ENCODE measurements at places on chromosomes 3 and 15.

- no peak for DNase-seq
Measured at GRCh38 chr3:108822123-108822897, at the start of gene TRAT1. TRAT1 (plus strand) TSS chr3:108822786; CDS start chr3:108822928, 142 bp downstream.

DNA sequence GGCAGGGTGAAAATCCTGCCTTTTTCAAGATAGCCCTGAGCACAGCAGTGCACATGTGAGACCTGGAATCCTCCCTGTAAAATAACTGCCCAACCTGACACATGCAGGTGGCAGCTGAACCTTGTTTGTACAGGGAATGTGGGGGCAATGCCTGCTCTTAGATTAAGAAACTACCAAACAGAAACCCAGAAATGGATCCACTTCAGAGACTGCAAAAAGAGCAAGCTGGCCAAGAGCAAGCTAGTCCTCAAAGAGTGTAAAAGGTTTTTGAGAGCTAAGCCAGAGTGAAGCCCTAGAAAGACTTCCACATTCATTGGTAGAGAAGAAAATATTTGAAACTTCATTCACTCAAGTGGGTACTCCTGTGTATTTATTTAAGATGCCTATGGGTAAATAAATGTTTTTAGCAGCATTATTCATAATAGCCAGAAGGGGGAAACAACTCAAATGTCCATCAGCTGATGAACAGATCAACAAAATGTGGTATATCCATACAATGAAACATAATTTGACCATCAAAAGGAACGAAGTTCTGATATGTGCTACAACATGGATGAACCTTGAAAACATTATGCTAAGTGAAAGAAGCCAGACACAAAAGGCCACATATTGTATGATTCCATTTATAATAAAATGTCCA, 96.0 kb upstream of the TSC22D2 start:
- DNase-seq: no peak

GRCh38 chr3:53668872-53669271, 174.5 kb downstream of the CACNA1D start:
- peak; percentile 9 for DNase-seq

DNA sequence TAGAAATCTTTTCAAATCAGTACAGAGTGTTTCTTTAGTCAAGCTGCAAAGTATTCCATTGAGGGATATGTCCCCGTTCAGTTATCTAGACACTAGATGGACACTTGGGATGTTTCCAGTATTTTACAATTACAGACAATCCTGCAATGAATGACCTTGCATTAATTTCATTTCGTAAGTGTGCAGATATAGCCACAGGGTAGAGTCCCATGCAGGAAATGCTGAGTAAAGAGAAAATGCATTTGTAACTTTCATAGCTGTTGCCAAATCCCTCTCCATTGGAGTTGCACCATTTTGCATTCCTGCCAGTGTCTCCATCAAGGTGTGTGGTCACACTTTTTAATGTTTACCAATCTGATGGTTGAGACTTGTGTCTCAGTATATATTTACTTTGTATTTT, 92.5 kb downstream of the LIPC start:
- DNase-seq: no peak

Measured in SW480 (cell line).